Activated CD8-positive, alpha-beta memory T cell treated with anti-CD3 and anti-CD28 coated beads for 1 hour (primary cell): ENCODE measurements at places on chromosomes 7 and 10.

DNA sequence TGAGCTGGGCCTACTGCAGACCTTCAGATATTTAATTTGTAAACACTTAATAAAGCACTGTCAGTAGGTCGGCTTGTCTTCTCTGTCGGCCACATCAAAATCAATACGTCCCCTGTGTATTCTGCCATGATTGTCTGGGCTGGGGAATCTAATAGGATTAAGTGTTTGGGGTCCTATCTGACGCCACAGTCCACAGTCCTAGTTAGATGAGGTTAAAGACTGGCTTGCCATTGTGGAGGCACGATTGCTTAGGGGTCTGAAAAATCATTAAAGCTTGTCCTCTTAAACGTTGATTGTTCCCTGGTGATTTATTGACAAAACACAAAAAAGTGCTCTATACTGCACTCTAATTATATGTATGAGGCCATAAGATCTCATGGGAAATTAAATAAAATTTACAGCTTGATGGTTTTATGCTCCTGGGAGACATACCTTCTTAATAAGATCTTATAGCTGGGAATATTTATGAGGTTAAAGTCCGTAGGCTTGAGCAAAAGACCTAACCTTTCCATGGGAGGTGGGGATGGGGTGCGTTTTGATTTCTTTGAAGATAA is 650.3 kb upstream of the GALNT17 start:
- DNase-seq, result no peak

DNA sequence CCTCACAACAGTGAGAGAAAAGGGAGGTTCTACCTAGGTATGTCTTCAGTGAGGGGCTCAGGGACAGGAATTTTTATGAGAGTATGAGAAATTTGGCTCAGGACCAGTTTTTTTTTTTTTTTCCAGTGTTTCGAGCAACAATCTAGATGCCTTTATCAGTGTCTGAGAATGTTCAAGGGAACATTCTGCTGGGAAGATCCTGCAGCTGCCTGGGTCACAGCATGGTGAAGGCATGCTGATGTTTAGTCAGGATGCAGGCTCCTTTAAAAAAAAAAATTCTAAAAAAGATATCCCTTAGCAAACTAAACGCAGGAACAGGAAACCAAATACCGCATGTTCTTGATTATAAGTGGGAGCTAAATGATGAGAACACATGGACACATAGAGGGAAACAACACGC is 31.0 kb downstream of the SBDS start:
- no peak for DNase-seq

DNA sequence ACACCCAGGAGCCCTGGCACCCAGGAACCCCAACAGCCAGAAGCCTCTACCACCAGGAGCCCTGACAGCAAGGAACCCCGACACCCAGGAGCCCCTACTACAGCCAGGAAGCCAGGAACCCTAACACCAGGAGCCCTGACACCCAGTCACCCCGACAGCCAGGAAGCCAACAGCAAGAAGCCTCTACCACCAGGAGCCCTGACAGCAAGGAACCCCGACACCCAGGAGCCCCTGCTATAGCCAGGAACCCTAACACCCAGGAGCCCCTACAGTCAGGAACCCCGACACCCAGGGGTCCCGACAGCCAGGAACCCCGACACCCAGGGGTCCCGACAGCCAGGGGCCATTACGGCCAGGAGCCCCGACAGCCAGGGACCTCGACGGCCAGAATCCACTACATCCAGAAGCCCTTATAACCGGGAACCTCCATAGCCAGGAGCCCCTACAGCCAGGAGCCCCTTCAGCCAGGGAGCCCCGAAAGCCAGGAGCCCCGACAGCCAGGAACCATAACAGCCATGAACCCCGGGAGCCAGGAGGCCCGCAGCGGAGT is 440 bp upstream of the GLRX3 start:
- no peak for DNase-seq

DNA sequence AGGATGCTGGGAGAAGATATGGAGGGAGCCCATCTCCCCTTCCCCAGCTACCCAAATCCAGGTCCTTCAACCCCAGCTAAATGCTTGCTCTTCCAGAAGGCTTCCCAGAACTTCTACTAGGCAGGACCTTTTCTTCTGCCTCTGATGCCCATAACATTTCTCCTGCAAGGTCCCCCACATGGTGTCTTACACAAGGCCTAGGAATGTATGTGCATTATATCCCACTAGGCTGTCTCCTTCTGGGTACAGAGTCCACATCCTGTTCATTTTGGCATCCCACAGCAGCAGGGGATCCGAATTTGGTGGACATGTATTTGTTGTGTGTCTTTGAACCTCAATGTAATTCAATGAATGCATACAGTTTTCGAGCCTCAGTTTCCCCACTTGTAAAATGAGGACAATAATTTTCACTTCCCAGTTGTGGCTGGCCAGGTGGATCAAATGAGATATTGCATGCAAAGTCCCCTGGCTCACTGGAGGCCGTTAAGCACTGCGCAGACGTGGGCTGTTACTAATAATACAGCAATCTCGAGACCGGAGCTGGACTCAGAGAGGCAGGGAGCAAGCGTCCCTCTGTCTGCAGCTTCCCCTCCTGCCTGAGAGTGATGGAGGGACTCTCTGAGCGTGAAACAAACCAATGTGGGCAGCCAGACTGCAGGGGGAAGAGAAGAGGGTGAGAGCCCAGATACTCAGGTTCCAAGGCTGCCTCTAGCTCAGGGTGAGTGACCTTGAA is 18.6 kb upstream of the YWHAG start:
- DNase-seq, result no peak

GRCh38 chr7:12475362-12476063 is 71.8 kb upstream of the VWDE start:
- DNase-seq, result no peak

DNA sequence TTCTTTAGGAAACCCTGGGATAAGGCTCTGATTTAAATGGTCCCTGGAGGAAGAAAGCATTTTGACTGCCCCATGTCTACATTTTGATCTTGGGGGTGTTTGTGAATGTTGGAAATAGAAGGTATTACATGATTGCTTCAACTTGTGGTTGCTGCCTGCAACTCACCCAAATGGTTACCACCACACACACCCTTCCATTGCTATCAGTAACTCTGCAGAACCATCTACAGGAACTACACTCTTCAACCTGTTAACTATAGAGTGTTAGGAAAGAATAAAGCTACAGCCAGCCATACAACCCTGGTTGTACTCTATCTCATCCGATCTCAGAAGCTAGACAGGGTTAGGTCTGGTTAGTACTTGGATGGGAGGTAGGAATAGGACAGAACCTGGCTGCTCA is 71.2 kb downstream of the APBB1IP start:
- DNase-seq, result no peak

DNA sequence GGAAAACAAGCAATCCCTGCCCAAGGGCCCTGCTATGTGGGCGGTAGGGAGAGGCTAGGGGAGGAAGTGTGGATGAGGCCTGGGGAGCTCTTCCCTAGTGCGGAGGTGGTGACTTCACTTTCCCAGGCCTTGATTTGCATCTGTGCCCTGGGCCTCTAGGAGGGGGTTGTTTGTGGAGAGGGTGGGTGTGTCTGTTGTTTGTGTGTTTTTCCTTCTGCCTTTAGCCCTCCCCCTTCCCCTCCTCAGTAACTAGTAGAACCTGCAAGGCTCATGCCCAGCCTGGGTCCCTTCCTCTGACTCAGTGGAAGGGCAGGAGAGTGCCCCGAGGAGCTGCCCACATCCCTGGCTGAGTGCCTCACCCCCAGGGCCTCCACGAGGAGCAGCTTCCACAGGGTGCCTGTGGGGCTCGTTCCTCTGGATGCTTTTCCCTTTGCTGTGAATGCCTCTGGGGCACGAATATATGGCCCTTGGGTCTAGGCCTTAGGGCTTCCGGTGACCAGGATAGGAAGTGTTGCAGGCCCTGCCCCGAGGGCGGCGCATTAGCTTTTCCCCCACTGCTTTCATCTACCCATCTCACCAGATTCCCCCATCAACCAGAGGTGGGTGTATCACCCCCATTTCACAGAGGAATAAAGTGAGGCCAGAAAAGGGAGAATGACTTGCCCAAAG is 89.4 kb upstream of the DUSP5 start:
- no peak for DNase-seq

GRCh38 chr10:95289003-95289920 is 1.5 kb downstream of the PDLIM1 start:
- DNase-seq, result no peak

- no peak for DNase-seq
Observed at GRCh38 chr10:44761076-44761475, 150.1 kb upstream of the TMEM72 start.

- DNase-seq, result no peak
Observed at GRCh38 chr10:127193125-127193524, 3.3 kb downstream of the INSYN2A start.

- DNase-seq, result no peak
Observed at GRCh38 chr7:94394109-94394436, 622 bp upstream of the COL1A2 start.

DNA sequence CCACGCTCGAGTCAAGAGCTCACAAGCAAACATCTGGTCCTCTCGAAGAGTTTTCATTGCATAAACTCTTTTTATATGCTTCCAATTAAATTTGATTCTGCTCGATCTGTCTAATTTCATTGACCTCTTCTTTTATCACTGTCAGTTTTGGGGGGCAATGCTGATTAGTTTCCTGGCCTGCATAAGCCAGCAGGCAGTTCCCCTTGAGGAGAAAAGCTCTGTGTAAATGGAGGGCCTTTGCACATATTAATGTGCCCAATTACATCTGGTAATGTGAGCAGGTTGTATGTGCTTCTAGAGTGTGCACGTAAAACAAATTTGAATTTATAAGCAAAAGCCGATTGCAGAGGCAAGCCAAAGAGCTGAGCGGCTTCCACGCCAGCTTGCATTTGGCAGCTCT is 210.3 kb downstream of the ABCA13 start:
- no peak for DNase-seq

DNA sequence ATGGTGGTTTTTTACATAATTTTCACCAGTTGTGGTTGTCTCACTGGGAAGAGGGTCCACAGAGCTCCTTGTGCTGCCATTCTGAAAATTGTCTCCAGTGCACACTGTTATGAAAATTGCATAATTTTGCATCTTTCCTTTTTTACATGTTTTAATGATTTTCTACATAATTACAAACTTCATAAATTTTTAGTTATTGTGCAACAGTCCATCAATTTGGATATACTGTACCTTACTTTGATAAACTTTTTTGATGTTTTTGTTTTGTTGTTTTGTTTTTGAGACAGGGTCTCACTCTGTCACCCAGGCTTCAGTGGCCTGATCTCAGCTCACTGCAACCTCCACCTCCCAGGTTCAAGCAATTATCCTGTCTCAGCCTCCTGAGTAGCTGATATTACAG is 70.6 kb upstream of the AUTS2 start:
- DNase-seq, result no peak

GRCh38 chr10:103699611-103700435 is 155.6 kb downstream of the SH3PXD2A start:
- DNase-seq, result no peak

GRCh38 chr10:77972148-77972547 is 45.6 kb upstream of the DLG5 start:
- no peak for DNase-seq

- no peak for DNase-seq
Observed at GRCh38 chr10:86960003-86960862, 1.8 kb downstream of the SNCG start.

DNA sequence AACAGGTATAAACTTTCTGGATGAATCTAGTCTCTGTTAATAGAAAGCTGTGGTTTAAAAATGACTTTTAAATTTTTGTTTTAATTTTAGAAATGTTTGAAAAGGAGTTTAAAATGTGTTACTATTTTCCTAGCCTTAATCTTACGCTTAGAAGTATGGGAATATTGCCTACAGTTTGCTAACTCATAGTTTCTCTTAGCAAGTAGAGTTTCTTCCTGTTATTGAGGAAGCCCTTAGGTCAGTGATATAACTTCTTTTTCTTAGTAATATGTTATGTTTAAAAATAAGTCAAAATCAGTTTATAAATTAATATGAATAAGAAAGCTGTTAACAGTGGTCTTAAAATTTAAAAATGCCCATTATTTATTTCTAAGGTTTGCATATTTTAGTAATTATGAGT is 3.1 kb downstream of the STARD3NL start:
- no peak for DNase-seq

GRCh38 chr7:114656466-114656865 is 241.9 kb downstream of the FOXP2 start:
- no peak for DNase-seq

- no peak for DNase-seq
Observed at GRCh38 chr7:30829471-30829870, 58.3 kb downstream of the MINDY4 start.
